ENCODE measurements at places on chromosomes 2 and 18. TPM values are rescaled to one million over a fixed set of nuclear protein-coding genes. Genes with fewer than 3 reads are reported as not detected.

Gene COLEC11
- total RNA-seq = 4.5 TPM

Gene FSIP2
- total RNA-seq = 1.3 TPM

Gene TGIF1
- total RNA-seq = 64.5 TPM

Gene BOLL
- total RNA-seq = not detected

Gene CCDC148
- 0.48 TPM for total RNA-seq

Gene CD8B2
- total RNA-seq = not detected

GRCh38 chr2:113777371-113777770 is 20.9 kb upstream of the SLC35F5 start:
- DNase-seq = no peak

DNA sequence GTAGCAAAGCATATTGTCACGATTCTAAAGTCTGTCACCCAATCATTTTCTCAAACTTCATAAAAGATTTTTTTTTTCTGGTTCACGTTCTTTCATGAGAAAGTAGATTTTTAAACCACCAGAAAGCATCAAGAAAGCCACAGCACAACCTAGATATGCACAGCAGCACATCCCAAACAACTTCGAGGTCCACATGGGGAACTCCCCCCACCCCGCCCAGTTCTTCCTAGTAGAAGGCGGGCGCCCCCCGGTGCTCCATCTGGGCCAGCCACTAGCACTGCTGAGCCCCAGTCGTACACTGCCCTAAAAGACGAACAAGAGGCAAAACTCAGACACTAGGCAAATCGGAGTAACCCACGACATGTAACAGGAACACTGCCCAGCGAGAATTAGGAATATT is 15.5 kb downstream of the HDLBP start:
- no peak for DNase-seq
